ENCODE measurements at places on chromosomes 1 and 21. TPM values are rescaled to one million over a fixed set of nuclear protein-coding genes. Genes with fewer than 3 reads are reported as not detected.

DNA sequence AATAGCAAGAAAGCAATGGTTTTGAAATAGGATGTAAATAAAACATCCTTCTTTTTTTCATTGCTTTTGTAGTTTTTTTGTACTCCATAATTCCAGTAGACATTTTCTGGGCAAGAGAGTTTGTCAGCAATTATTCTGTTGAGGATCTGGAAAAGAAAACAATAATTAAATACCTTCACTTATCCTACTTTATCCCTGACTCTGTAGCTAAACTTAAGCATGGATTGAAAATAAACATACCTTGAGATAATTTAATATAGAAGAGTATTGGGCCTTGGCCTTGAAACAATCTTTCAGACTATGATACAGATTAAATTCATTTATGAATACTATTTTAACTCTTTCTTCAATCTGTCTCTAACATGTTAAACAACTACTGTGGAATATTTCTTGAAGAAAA lies 321.2 kb downstream of the CHRM3 start:
- H3K36me3 ChIP-seq: peaks cover 69% of the 10 kb centered on the region
- no peaks in the 10 kb centered on the region for H3K27me3 ChIP-seq
- H3K4me1 ChIP-seq: peaks cover 28% of the 10 kb centered on the region
- H3K4me3 ChIP-seq: no peak overlapping the region
- no peak overlapping the region for H3K27ac ChIP-seq

DNA sequence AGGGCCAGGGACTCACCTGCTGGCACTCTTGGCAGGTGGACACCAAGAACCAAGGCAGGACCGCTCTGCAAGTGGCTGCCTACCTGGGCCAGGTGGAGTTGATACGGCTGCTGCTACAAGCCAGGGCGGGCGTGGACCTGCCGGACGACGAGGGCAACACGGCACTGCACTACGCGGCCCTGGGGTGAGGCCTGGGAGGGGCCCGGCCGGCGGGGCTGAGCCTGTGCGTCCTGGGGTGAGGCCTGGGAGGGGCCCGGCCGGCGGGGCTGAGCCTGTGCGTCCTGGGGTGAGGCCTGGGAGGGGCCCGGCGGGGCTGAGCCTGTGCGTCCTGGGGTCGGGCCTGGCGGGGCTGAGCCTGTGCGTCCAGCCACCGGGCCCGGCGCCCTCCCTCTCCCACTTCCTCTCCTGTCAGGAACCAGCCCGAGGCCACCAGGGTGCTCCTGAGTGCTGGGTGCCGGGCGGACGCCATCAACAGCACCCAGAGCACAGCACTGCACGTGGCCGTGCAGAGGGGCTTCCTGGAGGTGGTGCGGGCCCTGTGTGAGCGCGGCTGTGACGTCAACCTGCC lies 4.6 kb upstream of the MMP23B start:
- no peak overlapping the region for H3K27ac ChIP-seq
- peaks cover 4% of the 10 kb centered on the region for H3K4me1 ChIP-seq
- H3K36me3 ChIP-seq: peaks cover 2% of the 10 kb centered on the region
- H3K4me3 ChIP-seq: no peak overlapping the region

IGSF5 gene
- total RNA-seq: not detected

DNA sequence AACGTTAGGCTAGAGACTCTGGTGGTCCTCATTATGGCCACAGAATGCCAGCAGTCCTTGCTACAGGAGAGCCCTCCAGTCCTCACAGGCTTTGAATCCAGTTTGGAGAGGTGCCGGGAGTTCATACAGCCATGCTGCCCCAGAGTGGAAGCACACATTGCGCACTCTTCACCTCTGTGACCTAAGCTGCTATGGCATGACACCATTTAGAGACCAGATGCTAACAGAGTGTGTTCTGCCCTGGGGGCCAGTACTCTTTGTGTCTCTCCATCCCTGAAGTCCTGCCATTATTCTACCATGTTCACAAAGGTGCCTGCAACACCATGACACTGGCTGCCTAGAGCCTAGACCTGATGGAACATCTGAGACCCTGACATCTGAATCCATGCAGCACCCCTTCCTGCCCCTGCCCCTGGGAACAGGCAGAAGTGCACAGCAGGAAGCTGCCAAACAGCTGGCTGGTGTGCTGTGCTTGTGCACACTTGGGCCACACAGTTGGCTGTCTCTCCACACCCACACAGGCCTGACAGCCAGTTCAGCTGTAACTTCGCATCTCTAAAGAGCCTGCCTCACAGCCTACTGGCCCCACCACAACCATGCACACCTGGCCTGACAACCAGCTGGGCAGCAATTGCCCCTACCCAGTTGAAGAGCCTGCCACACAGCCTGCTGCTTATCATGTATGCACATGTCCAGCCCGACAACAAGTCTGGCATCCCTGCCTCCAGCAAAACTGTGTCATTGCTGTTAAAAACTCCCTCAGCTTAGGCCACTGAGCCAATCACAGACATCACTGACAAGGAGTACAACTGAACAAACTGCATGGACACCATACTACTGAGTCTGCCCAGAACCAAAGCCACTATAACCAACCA lies 49.1 kb downstream of the MCOLN2 start:
- peaks cover 21% of the 10 kb centered on the region for H3K4me1 ChIP-seq
- no peak overlapping the region for H3K4me3 ChIP-seq
- no peaks in the 10 kb centered on the region for H3K27me3 ChIP-seq
- no peak overlapping the region for H3K27ac ChIP-seq
- H3K36me3 ChIP-seq: peaks cover 58% of the 10 kb centered on the region
- DNase-seq: no peak

- H3K4me3 ChIP-seq: no peak overlapping the region
- peaks cover 7% of the 10 kb centered on the region for H3K27me3 ChIP-seq
- no peak overlapping the region for H3K27ac ChIP-seq
- no peaks in the 10 kb centered on the region for H3K36me3 ChIP-seq
- DNase-seq: no peak
These were observed 11.8 kb upstream of the SERINC2 start for GRCh38 chr1:31401241-31401640.

DNA sequence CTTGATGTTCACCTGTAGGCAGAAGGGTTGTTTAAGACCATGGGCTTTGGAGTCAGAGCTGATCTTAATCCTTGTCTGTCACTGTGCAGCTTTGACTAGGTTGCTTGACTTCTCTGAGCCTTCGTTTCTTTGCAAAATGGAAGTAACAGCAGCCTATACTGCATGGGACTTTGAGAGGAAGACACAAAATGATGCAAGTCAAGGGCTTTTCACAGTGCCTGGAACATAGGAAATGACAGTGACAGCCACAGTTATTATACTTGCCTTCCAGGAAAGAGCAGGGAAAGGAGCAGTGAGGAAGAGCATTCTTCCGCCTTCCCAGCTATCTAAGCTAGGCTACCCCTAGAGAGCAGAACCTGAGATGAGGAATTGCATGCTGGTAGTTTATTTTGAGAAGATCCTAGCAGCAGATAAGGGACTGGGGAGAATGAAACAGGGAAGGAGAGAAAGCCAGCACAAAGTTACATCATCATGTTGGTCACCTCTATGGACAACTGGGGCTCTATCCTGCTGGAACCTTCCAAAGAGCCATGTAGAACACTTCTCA lies 3.1 kb downstream of the CSF3R start:
- peaks cover 17% of the 10 kb centered on the region for H3K4me1 ChIP-seq
- no peak overlapping the region for H3K27ac ChIP-seq
- H3K4me3 ChIP-seq: no peak overlapping the region
- peaks cover 20% of the 10 kb centered on the region for H3K27me3 ChIP-seq
- no peak for DNase-seq
- H3K36me3 ChIP-seq: no peaks in the 10 kb centered on the region

DNA sequence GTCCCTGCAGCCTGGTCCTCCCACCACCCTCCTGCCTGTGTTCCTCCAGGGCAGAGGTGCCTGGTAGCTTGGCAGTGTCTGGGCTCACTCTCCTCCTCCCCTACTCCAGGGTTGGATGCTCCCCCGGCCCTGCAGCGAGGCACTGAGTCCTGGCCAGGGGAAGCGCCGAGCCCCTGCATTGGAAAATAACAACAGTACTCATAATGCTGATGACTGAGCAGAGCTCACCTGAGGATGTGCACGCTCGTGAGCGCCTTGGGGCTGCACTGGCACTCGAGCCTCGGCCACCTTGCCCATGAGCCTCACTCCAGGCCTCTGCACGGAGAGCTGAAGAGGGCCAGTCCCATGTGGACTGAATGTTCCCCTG lies 6.0 kb upstream of the ACTRT2 start:
- DNase-seq: no peak
- no peaks in the 10 kb centered on the region for H3K4me1 ChIP-seq
- H3K27me3 ChIP-seq: no peaks in the 10 kb centered on the region
- H3K27ac ChIP-seq: no peak overlapping the region

CYP4X1 gene
- not detected for total RNA-seq

ZMYND12 gene
- 1.1 TPM for total RNA-seq

ARHGEF16 gene
- not detected for total RNA-seq

- H3K27ac ChIP-seq: no peak overlapping the region
- H3K4me1 ChIP-seq: peaks cover 3% of the 10 kb centered on the region
- H3K27me3 ChIP-seq: peaks cover 15% of the 10 kb centered on the region
These were observed 181.1 kb downstream of the DYRK1A start for GRCh38 chr21:37547615-37548200.

DNA sequence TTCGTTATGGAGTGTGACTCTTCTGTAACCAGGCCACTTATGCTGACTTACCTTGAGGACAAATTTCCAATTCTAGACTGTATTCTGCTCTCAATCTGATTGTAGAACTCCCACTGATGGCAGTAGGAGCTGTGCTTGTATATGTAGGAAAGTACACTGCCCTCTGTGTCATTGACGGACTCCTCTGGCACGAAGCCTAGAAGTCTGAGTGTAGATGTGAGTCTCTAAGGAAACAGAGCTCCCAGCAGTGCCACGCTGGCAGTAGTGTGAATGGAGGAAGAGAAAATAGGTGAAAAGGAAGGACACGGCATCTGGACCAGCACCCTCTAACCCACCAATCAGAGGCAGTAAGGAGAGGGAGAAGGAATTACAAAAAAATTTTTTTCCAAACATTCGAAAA lies 130.4 kb upstream of the ADGRL2 start:
- H3K27me3 ChIP-seq: no peaks in the 10 kb centered on the region
- DNase-seq: no peak
- H3K4me3 ChIP-seq: no peak overlapping the region
- H3K27ac ChIP-seq: no peak overlapping the region
- H3K36me3 ChIP-seq: no peaks in the 10 kb centered on the region

DNA sequence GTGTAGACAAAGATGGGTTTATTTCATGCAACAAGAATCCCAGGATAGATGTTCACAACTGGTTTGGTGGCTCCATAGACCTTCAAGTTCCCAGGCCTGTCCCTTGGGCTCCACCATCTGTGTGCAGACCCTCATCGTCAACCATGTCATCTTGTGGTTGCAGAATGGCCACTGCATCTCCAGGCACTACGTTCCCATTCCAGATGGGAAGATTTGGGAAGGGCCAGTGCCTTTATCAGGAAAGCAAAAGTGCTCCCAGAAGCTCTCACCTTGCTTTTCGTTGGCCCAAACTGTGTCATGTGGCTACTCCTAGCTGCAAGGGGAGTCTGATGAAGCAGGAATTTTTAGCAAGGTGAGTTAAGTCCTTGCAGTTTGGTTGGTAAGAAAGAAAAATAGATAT lies 12.8 kb downstream of the TMCC2 start:
- peaks cover 5% of the 10 kb centered on the region for H3K4me1 ChIP-seq
- no peak overlapping the region for H3K4me3 ChIP-seq
- DNase-seq: no peak
- no peaks in the 10 kb centered on the region for H3K36me3 ChIP-seq

DNA sequence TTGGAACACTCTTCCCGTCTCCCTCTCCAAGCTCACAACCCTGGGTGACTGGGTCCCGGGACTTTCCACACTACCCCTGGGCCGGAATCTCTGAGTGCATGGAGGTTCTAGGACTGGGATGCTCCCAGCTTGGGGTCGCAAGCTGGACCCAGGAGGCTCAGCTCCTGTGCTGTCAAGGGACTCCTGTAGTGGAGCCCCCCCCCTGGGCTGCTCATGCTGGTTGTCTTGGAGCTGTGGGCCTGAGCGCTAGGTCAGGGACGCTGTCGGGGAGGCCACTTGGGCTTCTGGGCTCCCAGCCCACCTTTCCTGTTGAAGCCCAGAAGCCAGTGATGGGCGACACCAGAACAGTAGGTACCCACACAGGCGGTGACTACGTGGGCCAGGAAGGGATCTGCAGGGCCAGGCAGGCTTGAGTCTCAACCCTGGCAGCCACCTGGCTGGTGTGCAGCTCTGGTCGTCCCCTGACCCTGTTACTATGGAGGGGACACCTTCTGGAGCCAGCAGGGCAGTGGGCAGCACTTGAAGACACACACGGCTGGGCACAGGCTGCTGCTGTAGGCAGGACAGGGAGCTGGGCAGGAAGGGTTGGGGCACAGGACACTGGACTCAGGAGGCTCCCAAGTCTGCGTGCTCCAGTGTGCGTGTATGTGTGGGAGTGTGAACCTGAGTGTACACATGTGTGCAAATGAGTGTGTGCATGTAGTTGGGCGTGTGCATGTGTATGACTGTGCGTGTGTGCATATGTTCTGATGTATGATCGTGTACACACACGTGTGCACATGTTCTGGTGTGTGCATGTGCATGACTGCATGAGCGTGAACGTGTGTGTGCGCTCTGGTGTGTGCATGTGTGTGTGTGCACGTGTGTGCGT lies 3.0 kb downstream of the MMEL1 start:
- no peaks in the 10 kb centered on the region for H3K4me1 ChIP-seq
- peaks cover 5% of the 10 kb centered on the region for H3K36me3 ChIP-seq
- H3K27me3 ChIP-seq: peaks cover 42% of the 10 kb centered on the region
- no peak overlapping the region for H3K4me3 ChIP-seq
- H3K27ac ChIP-seq: no peak overlapping the region

DNA sequence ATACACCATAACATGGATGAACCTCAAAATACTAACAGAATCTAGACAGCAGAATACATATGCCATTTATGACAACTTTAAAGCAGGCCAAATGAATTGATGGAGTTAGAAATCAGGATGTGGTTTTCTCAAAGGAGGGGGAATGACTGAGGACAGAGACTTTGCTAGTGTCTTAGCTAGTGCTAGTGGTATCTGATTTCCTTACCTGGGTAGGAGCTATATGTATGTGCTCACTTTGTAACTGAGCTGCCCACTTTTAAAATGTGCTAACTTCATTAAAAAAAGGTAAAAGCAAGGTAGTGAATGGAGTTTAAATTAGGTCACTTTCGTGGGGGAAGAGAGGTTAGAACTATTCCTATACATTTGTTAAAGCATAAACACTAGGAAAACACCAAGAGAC lies 2.6 kb downstream of the GTF2B start:
- peak overlapping the region; percentile 79 for H3K27ac ChIP-seq
- peak overlapping the region; percentile 42 for H3K4me3 ChIP-seq
- peaks cover 24% of the 10 kb centered on the region for H3K36me3 ChIP-seq
- no peaks in the 10 kb centered on the region for H3K27me3 ChIP-seq

DNA sequence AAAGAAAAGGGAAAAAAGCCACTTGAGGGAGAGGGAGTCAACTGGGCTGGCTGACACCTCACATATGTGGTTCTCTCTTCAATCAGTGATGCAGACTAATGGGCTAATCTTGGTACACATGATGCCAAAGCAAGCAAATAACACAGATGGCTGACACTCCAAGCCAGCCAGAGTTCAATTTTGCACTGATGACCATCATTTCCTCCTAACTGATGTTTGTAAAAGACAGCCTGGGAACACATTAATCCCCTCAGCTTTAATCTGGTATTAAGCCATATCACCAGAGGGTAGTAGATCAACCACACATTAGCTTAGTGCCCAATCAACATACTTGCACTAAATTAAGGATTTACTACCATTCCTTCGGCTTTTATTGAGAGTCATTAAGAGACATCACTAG lies 2.8 kb downstream of the VPS72 start:
- H3K4me1 ChIP-seq: peaks cover 25% of the 10 kb centered on the region
- DNase-seq: no peak
- no peak overlapping the region for H3K27ac ChIP-seq
- H3K36me3 ChIP-seq: peaks cover 32% of the 10 kb centered on the region
- no peak overlapping the region for H3K4me3 ChIP-seq
